Right hindlimb (tissue), 1 donor: ENCODE measurements at places on chromosomes 11 and 22.
A peak's percentile ranks its signal among the peaks of the same experiment; 100 is the strongest.

GRCh38 chr22:35131525-35132000, 65.6 kb downstream of the ISX start:
- no peak for DNase-seq

DNA sequence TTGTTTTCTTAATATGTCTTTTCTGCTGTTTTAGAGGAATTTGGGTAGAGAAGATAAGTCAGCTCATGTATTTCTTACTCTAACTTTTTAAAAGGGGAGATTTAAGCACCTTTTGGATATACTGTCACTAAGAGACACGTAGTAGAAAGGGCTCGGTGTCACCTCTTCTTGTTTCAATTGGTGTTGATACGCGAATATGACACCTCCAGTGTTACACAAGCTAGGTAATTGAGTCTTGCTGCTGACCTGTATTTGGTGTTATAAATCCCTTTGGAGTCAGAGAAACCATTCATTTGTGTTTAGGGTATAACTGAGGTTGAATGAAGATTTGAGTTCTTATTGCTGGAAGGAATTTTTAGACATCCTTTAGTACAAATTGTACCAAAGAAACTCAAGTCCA, 25.6 kb downstream of the FAR1 start:
- DNase-seq = no peak

DNA sequence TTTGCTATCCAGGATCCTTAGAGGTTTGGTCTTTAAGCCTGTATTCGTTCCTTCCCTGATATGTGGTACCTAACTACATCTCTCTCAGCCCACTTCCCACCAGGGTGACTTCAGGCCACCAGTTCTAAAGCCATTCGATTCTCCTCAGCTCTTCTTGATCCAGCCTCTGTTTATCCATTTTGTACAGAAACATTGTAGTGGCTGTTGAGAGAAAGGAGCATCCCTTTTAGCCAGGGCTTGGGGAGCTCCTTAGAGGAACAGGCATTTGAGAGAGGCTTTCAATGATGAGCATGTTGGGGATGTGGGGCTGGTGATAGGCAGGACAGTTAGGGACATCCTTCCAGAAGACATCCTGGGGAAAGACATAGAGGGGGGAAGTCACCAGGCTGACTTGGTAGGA, 17.9 kb downstream of the UBE2L3 start:
- no peak for DNase-seq

- DNase-seq = no peak
Measured at GRCh38 chr11:117795638-117796455, 1.2 kb downstream of the DSCAML1 start.

GRCh38 chr11:66493130-66493529, 12.9 kb downstream of the DPP3 start:
- no peak for DNase-seq

DNA sequence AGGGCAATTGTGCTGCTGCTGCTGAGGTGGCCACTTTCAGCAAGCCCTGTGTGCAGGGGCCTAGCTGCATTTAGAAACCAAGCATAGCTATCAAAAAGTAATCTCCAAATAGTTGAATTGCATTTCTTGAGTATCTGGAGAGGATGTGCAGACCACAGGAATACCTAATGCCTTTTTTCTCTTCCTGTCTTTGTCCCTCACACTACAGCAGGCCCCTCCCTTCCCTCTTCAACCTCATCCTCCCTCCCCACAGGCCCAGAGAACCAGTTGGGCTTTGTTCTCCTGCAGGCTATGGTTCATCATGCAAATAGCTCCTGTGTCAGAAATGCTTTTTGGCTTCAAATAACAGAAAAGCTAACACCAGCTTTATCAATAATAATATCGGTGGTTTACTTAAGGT, 47.7 kb downstream of the DKK3 start:
- no peak for DNase-seq

DNA sequence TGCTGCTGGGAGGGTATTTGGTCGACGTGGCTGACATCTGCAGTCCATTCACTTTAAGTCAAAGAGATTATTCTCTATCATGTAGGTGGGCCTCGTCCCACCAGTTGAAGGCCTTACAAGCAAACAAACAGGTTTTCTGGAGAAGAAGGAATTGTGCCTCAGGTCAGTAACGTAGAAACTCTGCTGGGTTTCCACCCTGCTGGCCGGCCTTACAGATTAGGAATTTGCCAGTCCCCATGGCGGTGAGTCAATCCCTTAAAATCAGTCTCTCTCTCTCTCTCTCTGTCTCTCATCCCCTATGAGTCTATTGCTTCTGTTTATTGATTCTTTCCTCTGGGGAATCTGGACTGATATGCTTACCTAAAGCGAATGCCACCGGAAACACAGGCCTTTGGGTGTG, 75.4 kb upstream of the FGF3 start:
- no peak for DNase-seq

DNA sequence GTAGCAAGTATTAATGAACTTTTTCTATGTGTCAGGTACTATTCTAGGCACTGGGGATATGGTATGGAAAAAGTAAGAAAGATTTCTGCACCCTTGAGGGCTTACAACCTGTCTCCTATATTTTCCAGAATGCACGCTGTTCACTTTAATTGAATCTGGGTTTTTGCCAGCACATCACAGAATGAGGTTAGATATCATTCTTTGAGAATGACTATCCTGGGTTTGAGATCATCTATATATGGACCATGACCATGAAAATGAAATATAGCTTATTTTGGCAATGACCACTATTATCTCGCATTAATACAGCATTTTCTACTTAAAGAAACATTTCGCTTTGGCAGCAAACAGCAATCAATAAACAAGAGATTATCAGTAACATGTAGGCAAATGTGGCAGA, 46.9 kb downstream of the C11orf71 start:
- DNase-seq = no peak

DNA sequence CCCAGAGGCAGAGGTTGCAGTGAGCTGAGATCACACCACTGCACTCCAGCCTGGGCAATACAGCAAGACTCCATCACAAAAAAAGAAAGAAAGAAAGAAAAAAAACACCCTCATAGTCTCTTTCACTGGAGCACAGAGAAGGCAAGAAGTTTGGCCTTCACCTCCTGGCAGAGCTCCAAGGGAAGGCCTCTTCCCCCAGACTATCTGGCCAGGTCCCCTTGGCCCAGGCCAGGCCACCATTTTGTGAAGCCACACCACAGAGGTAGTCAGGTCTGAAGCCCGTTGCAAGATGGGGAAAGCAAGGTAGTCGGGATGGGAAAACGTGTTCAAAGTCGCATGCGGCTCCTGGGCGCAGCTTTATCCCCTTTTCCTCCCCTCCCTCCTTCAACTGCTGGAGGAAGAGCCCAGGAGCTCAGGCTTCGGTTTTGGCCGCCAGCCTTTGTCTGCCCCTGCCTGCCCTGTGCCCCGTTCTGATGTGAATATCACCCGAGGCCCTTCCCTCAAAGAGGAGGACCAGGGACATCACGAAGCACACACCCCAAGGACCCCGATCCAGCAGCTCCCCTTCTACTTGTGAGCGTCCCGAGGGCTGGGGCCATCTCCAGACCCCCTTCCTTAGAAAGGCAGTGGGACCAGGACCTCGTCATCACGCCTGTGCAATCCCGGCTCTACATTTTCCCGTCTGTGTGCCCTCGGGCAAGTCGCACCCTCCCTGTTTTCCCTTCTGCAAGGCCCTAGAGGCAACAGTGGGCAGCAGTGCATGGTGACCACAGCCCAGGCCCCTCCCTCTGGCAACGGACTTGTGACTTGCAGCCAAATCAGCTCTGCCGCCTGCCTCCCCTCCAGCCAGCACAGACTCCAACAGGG, 17.7 kb downstream of the CABP7 start:
- peak; percentile 59 for DNase-seq

- peak; percentile 91 for DNase-seq
Measured at GRCh38 chr22:38398609-38399461, 56.2 kb downstream of the KCNJ4 start.

- DNase-seq = no peak
Measured at GRCh38 chr11:2835296-2835695, 50.3 kb downstream of the CDKN1C start.

GRCh38 chr11:103871923-103872551, 164.4 kb upstream of the DDI1 start:
- no peak for DNase-seq

DNA sequence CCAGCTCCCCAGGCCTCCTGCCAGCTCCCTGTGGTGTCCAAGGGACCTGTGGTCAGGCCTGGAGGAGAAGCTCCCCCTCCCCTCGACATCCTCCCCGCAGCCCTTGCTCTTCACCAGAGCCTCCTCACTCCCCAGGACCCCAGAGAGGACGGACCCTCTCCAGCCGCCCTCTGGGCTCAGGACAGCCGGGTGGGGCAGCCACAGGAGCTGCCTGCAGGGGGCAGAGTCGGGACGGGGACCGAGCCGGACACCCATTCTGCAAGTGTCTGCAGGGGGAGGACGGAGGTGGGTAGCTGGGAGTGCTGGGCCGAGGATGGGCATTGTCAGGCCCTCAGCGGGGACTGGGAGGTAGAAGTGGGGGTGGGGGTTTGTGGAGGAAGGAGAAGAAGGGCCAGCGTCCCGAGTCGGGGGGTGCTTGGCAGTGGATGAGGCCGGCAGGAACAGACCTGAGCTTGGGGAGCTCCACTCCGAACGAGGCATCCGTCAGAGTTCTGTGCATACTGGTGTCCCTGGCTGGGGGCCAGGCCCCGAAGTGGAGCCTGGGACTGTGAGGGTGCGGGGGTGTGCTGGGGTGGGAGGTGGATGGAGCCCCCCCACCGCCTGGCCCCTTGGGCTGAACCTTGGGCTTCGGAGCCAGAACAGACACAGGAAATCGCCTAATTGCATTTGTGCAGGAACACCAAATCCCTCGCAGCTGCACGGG, 15.2 kb downstream of the PRR33 start:
- DNase-seq = peak; percentile 95

DNA sequence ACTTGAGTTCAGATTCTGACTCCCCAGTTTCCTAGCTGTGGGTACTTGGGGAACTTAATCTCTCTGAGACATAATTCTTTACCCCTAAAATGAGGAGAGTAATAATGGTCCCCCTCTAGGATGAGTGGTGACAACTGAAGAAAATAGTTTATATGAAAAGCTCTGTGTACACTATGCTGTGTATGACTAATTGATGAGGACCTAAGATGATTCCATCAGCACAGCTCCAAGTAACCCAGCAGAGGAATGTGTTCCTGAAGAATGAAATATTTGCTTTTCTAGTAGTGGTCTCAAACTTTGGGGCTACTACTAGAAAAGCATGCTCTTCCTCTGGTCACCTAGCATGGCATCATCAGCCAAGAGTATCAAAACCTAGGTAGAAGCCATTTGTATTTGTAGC, 217.3 kb upstream of the NARS2 start:
- DNase-seq = no peak

- peak; percentile 37 for DNase-seq
Measured at GRCh38 chr22:29663180-29663821, 56.5 kb upstream of the CABP7 start.

- DNase-seq = peak; percentile 17
Measured at GRCh38 chr22:19807914-19808872, 46.5 kb downstream of the GNB1L start.

DNA sequence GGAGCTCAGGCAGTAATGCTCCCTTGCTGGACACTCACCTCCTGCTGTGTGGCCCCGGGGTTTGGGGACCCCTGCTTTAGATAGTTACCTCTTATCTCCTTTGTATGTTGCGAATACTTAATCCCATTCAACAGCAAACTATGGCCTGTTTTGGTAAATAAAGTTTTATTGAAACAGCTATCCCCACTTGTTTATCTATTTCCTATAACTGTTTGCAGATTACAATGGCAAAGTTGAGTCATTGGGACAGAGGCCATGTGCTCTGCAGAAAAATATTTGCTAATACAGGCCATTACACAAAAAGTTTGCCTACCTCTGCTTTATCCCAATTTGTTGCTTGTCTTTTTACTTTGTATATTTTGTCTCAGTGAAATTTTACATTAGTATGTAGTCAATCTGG, 68.4 kb downstream of the CACNA1I start:
- no peak for DNase-seq

GRCh38 chr11:134398079-134398444, 14.0 kb downstream of the B3GAT1 start:
- DNase-seq = no peak

- DNase-seq = no peak
Measured at GRCh38 chr11:102499931-102500330, 30.6 kb downstream of the MMP7 start.

- no peak for DNase-seq
Measured at GRCh38 chr11:129440028-129440713, 64.5 kb downstream of the BARX2 start.
